ENCODE measurements at places on chromosomes 16 and 17.

DNA sequence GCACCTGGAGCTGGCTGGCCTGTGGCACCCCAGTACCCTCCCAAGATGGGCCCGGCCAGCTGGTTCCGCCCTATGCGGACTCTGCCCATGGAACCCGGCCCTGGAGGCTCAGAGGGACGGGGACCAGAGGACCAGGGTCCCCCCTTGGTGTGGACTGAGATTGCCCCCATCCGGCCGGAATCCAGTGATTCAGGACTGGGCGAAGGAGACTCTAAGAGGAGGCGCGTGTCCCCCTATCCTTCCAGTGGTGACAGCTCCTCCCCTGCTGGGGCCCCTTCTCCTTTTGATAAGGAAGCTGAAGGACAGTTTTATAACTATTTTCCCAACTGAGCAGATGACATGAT, 12.0 kb downstream of the TBX21 start:
- DNase-seq: no peak

- DNase-seq: no peak
Observed at GRCh38 chr16:29745121-29745852, 503 bp downstream of the C16orf54 start.

DNA sequence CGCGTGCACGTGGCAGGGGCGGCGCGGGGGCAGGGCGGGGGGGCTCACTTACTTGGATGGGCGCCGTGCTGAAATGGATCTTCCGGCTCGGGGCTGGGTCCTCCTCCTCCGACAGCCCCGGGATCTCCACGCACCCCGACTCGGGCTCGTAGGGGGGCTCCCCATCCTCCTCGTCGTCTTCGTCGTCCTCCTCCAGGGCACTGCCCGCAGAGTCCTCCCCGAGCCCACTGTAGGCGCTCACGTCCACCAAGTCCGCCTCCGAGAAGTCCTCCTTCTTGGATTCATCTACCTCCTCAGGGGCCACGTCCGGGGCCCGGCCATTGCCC, 1.4 kb downstream of the PPP1R9B start:
- DNase-seq: no peak

GRCh38 chr17:8887834-8888703, 20.6 kb upstream of the PIK3R6 start:
- DNase-seq: no peak

DNA sequence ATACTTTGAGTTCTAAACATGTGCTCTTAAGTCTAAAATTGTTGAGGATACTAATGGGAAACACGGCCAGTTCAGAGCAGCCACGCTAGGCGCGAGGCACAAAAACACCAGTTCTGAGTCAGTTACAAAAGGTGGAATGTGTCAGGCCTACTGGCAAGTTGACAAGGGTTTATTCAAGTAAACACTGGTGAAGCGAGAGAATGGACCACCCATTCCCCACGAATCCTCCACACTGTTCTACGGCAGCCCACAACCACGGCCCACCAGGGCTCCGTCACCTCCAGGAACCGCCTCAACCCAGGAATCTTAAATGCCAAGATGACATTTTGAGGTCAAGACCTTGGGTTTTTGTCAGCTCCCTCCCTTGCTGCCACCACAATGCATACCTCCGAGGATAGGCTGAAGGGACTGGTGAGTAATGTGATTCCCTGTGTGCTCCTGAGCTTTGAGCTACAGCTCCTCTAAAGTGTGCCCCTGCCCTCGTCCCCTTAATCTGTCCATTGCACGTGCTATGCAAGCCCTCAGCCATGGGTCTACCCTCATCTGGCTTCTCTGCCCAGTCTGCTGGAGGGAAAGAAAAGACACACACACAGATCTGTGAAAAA, 28.5 kb upstream of the TRAP1 start:
- no peak for DNase-seq

DNA sequence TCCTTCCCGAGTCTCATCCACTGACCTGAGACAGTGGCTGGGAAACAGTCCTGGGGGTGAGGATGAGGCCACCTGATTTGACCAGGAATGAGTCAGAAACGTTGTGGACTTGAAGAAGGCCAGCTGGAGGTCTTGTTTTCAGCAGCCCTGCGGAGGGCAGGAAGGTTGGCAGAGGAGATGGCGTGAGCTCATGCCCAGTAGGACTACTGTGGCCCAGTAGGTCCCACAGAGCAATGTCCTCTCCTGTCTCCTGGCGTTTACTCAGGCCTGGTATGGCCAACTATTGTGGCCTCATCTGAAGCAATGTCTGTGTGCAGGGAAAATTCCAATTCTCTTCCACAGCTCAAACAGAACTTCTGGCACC, 84.1 kb upstream of the DNAJA2 start:
- no peak for DNase-seq

DNA sequence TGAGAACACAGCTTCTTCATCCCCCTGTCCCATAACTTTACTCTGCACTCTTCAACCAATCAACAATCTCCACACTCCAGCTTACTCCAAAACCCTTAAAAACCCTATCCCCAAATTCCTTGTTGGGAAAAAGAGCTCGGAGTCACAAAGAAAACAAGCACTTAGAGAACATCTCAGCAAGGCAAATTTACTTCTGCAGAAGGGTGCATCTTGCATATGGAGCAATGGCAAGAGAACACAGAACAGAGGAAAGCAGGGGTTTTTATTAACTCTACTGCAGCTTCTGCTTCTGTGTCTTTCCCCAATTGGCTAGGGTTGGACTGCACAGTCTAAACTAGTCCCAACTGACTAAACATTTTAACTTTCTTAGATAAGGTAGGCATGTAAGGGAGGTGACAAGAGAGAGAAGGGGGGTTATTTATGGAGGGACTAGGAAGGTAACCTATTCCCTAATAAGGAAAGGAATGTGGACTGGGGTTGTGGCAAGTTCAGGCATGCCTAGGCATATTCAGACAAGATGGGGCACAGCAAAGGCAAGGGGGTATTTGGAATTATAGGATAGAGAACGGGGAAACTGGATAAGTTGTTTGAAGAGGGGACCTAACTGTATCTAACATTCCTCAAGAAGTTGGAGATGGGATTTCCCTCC, 125.5 kb downstream of the CACNG3 start:
- no peak for DNase-seq

DNA sequence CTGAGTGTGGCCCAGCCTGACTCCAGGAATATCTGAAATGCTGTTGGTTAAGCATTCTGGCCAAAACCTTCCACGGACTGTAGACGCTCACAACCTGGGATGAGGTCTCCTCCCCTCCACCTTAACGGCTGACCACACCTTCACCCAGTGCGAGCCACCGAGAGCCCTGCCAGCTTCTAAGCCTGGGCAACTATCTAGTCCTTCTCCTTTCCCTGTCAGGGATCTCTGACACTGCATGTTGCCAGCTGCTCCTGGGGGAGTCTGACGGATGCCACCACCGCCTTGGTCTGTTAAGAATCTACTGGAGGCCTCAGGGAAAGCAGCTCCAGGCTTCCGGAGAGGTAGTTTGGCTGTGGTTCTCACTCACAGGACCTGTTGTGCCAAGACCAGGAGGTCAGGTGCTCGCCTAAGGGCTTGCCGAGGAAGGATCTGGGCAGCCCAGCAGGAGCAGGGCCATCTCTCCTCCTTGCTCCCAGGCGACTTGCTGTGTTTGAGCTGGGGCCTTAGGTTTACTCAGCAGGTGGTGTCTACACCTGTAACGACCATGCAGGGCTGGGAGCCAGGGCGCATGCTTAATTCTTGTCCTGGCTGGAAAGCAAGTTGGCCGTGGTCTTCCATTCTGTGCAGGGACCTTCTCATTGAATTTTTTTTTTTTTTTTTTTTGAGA, 111.8 kb downstream of the NTN1 start:
- DNase-seq: no peak

GRCh38 chr16:28985211-28986041, 574 bp downstream of the LAT start:
- DNase-seq: no peak

DNA sequence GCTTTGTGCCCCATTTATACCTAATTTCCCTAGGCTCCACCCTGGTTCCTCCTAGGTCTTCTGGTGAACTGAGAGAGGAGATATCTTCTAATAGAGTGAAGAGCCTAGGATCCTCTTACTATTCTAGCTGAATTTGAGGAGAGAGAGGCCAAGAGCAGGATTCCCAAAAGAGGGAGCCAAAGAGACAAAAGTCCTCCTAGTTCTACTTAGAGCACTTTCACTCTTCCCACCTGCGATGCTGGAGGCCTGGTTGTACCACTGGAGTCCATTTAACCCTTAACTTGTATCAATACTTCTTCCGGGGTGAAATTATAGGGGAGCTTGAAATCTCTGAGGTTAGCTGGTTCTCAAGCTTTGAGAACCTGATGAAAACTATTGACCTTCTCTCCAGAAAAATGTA, 3.4 kb upstream of the SSH2 start:
- DNase-seq: no peak

DNA sequence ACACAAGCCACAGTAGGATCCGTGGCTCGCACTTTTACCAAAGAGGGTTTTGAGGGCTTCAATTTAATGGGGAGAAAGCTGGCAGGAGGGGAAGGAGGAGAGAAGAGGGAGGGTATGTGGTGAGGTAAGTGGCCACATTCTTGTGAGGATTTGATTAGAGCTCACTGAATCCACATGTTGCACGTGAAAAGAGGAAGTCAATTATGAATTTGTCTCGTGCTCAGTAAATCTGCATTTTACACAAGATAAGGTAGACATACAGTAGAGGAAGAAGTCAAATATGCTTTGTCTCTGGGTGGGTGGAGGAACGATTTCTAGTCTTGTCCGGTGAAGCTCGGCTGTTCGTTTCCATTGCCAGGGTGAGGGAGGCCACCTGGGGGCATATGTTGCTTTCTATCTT, 862 bp downstream of the ZNF232 start:
- DNase-seq: no peak

GRCh38 chr17:4357671-4358070, 8.8 kb downstream of the UBE2G1 start:
- no peak for DNase-seq

GRCh38 chr16:69105501-69106361, at the start of gene HAS3:
Gene HAS3, plus strand, starts transcription at chr16:69105653. Its CDS starts 3,743 bp downstream, at chr16:69109396.
- DNase-seq: no peak

DNA sequence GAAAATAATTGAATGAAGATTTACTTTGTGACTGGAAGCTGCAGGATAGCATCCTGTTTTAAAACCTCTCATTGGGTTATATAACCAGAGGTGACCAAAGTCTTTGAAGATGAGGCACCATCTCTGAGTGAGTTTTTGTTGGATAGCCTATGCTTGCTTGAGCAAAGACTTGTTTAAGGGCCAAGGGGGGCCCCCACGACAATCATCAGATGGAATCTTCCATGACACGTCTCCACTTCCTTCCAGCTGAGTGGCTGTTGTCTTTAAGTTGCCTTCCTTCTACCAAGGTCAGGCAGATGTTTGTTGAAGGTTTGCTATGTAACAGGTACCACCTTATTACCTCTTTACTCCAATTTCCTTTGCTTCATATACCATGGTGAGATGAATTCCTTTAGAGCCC, 188.8 kb downstream of the PRKCA start:
- no peak for DNase-seq

DNA sequence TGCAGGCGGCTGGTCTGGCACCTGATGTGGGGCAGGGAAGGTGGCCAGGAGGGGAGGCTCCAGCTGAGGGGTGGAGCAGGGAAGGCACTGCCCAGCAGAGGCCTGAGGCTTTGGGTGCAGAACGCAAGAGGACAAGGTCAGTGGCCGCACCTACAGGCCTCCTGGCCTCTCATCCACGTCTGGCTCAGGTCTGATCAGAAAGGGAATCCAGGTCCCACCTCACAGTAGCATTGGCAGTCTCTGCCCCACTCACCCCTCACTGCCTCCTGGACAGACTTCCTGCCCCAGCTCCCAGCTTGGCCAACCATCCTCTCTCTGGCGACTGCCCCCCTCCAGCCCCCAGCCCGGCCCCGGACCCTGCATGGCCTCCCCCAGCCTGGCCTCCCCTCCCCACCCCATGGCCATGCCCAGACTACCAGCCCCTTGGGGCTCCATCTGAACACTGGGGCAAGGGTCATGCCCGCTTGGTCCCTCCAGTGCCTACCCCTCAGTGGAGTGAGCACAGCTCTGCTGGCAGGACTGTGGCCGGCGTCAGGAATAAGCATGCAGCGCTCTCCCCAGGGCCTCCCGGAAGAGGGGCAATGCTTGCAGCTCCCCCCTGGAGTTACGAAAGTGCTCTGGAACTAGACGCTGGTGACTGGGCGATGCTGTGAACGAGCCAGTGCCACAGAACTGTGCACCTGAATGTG, 4.6 kb downstream of the UTS2R start:
- DNase-seq: no peak

- no peak for DNase-seq
Observed at GRCh38 chr16:88622866-88623265, 15.5 kb upstream of the IL17C start.

- no peak for DNase-seq
Observed at GRCh38 chr16:46911038-46911437, 26.9 kb downstream of the GPT2 start.

DNA sequence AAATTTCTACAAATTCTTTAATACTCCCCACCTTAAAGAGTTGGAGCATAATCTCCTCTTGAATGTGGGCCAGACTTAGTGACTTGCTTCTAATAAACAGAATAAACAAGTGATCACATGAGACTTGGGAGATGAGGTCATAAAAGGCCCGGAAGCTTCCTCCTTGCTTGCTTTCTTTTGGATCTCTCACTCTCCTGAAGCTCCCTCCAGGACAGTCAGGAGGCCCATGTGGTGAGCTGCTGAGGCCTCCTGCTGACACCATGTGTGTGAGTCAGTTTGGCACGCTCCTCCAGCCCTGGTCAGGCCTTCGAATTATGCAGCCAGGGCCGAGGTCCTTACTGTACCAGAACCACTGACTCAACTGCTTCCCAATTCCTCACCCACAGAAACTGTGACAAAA, 53.2 kb downstream of the NDEL1 start:
- peak; percentile 82 for DNase-seq

DNA sequence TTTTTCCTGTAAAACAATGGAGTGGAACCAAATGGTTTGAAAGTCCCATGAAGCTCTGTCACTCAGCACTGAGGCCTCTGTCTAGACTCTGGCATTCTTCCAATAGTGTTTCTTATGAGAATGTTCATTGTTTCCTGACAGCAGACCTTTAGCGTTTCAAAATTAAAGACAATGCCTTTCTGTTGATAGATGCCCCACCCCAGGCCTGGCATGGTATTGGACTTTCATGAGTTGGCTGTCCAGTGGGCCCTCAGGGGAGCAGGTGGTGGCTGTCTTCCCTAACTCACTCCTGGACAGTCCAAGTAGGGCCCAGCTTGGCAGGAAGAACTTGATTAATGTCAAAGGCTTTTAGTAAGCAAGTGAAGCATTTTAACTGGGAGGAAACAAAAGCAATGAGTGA, 186.5 kb upstream of the CCL2 start:
- DNase-seq: no peak

- no peak for DNase-seq
Observed at GRCh38 chr17:60392845-60393702, 1.1 kb upstream of the USP32 start.

GRCh38 chr17:77099997-77100396, 40.8 kb upstream of the SEC14L1 start:
- DNase-seq: no peak

DNA sequence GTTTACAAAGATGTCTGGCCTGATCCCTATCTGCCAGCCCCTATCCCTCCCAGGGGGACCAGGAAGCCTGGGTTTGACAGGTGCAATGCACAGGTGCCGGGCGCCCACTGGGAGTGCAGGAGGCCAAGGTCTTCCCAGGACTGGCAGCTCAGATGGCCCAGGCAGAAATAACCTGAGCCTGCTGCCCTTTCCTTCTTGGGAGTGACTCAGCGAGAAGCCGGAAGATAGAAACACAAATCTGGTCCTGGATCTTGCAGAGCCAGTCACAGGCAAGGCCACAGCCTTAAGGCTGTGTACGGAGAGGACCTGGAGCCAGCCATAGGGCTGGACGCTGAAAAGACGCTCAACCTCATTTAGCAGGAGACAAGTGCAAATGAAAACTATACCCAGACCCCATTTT, 27.7 kb downstream of the GPR142 start:
- DNase-seq: no peak

- DNase-seq: no peak
Observed at GRCh38 chr17:78532922-78533640, 44.1 kb downstream of the DNAH17 start.

Data from AG04449 (cell line).